Endodermal cell (in vitro differentiated cells): ENCODE measurements at places on chromosomes 12 and 14. TPM values are rescaled to one million over a fixed set of nuclear protein-coding genes. Genes with fewer than 3 reads are reported as not detected.

The KCNC2 gene
- total RNA-seq = not detected in 3 replicates

The CIDEB gene
- 0.97 to 4.9 TPM (median 1.8 TPM) in 3 replicates for total RNA-seq

The AQP2 gene
- total RNA-seq = not detected in 2 replicates

The FOS gene
- total RNA-seq = 14.0 and 16.4 TPM in 2 replicates

The RAD51AP1 gene
- 76.0 and 77.8 TPM in 2 replicates for total RNA-seq

DNA sequence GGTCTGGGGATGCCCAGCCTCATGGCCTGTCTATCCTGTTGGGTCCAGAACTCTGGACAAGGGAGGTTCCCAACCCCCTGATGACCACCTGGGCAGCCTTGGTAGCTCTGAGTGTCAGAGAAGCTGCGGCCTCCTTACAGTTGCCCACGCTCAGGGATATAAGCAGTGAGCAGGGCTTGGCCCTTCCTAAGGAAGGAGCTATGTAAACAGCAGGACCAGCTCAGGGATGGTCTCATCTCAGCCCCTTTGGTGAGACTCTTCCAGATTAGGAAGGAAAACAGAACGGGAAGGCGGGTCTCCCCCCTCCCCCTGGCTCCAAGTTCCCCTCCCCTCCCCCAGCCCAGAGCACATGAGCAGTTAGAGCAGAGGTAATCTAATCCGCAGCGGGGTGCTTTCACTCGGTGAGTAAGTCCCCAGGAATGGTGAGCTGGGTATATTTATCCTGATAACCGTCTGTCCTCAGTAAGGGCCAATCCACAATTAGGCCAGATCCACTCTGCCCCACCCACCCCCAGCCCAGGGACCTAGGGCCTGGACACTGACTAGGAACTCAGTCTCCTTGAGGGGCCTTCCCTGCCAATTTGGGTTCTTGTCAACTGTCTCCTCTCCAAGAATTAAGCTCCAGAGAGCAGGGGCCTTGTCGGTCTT lies 29.5 kb upstream of the RPLP0 start:
- H3K4me3 ChIP-seq = peak overlapping the region; percentile 75
- H3K27me3 ChIP-seq = no peaks in the 10 kb centered on the region
- DNase-seq = peak; percentile 100
- peaks cover 16% of the 10 kb centered on the region for H3K36me3 ChIP-seq

DNA sequence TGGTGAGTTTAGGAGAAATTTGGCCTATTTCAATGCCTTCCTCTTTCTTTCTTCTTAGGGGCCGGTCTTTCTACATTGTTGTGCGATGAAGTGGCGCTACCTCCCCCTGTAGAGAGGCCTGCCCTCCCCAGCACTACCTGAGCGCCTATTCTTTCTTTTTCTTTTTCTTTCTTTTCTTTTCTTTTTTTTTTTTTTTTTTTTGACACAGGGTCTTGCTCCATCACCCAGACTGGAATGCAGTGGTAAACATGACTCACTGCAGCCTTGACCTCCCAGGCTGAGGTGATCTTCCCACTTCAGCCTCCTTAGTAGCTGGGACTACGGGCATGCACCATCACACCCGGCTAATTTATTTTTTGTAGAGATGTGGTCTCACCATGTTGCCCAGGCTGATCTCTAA lies 136.1 kb upstream of the MAX start:
- no peak overlapping the region for H3K4me3 ChIP-seq
- peaks cover 9% of the 10 kb centered on the region for H3K4me1 ChIP-seq
- no peaks in the 10 kb centered on the region for H3K27me3 ChIP-seq
- no peaks in the 10 kb centered on the region for H3K36me3 ChIP-seq
- no peak for DNase-seq

DNA sequence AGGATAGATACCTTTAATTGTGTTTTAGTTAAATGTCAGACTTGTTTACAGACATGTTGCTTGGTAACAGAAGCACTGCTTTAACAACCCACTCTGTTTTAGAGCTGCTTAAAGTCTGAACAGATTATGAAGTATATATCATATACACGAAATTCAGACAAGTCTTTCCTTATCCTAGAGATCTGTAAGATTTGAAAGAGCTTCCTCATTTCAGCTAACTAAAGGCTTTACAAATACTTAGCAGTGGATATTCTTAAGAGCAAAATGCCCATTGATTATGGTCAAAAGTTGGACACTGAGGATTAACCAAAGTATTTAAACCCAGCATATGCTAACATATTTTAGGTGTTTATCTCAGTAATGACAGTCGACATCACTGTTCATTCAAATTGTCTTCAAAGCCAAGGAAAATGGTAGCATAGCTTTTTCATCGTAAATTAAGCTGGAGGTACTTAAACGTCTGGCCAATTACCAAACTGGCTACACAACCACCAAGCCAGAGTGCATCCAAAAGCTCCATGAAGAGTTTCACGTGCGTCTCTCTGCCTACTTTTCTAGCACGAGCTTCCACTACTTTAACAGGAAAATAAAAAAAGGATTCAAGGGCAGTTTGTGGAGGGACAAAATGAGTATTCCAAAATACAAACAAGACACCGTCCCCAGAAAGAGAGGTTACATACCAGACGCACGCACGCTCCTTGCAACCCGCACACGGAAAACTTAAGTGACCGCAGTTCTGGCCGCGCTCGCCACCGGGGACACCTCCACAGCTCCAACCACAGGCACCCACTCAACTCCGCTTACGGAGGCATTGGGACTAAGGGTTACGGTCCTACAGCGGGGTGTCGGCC lies 565 bp downstream of the CEP83 start:
- no peaks in the 10 kb centered on the region for H3K36me3 ChIP-seq
- H3K4me3 ChIP-seq = peak overlapping the region; percentile 81
- no peaks in the 10 kb centered on the region for H3K4me1 ChIP-seq
- no peak for DNase-seq
- peak overlapping the region; percentile 27 for H3K27ac ChIP-seq
- H3K27me3 ChIP-seq = no peaks in the 10 kb centered on the region

GRCh38 chr14:34423445-34423844 lies 38.6 kb downstream of the SPTSSA start:
- no peak overlapping the region for H3K27ac ChIP-seq
- H3K36me3 ChIP-seq = no peaks in the 10 kb centered on the region
- DNase-seq = no peak
- no peaks in the 10 kb centered on the region for H3K4me1 ChIP-seq
- no peak overlapping the region for H3K4me3 ChIP-seq

GRCh38 chr12:22257100-22257499 lies 77.4 kb downstream of the ST8SIA1 start:
- no peak overlapping the region for H3K4me3 ChIP-seq
- no peaks in the 10 kb centered on the region for H3K36me3 ChIP-seq
- DNase-seq = no peak
- no peaks in the 10 kb centered on the region for H3K27me3 ChIP-seq
- H3K4me1 ChIP-seq = peaks cover 4% of the 10 kb centered on the region

DNA sequence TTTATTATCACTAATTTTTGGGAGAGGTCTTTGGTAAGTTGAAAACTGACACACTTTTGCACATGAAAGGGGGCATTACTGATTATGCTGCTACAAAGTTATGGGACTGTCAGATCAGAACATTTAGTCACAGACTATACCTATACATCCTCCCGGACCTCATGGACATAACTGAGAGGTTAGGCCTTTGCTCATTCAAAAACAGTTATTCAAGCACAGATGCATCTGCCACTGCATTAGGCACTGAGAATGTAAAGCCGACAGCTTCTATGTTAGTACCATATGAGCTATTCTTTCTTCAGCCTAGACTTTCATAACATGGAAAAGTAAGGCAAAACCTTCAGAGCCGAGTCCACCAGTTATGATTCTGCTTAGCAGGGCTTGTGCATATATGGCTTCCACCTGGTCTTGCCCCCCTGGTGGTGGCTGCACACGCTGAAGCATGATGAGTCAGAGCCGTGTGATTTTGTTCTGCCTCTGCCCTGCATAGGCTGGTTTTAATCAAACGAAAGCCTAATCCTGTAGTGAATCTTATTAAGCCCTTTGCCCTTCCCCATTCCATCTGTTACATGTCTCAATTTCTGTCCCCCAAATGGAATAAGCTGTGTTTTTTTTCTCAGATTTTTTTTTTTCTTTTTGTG lies 21.8 kb upstream of the RNU6-8 start:
- no peak overlapping the region for H3K27ac ChIP-seq
- H3K36me3 ChIP-seq = no peaks in the 10 kb centered on the region
- H3K27me3 ChIP-seq = no peaks in the 10 kb centered on the region
- peaks cover 16% of the 10 kb centered on the region for H3K4me1 ChIP-seq
- H3K4me3 ChIP-seq = no peak overlapping the region

DNA sequence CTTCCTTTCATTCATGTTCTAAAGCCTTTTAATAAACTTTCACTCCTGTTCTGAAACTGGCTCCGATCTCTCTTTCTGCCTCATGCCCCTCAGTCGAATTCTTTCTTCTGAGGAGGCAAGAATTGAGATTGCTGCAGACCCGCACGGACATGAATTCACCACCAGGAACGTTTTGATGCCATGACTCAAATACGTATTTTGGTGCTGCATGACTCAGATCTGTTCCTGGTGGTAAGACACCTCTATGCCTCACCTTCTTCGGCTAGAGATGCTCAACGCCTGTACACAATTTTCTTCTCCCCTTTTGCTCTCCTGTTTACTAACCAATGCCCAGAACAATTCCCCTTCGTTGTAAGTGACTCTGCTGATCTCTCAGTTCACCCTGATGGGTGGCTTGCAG lies 52.0 kb upstream of the RIMBP2 start:
- H3K27ac ChIP-seq = no peak overlapping the region
- no peaks in the 10 kb centered on the region for H3K36me3 ChIP-seq
- no peaks in the 10 kb centered on the region for H3K4me1 ChIP-seq
- no peaks in the 10 kb centered on the region for H3K27me3 ChIP-seq

- H3K4me3 ChIP-seq = no peak overlapping the region
- H3K27ac ChIP-seq = no peak overlapping the region
- no peaks in the 10 kb centered on the region for H3K27me3 ChIP-seq
- H3K36me3 ChIP-seq = no peaks in the 10 kb centered on the region
- no peak for DNase-seq
- no peaks in the 10 kb centered on the region for H3K4me1 ChIP-seq
These were observed 42.6 kb downstream of the CCDC92 start for GRCh38 chr12:123929946-123930583.

- no peaks in the 10 kb centered on the region for H3K4me1 ChIP-seq
- no peak overlapping the region for H3K27ac ChIP-seq
- H3K36me3 ChIP-seq = peaks cover 47% of the 10 kb centered on the region
- H3K27me3 ChIP-seq = no peaks in the 10 kb centered on the region
These were observed 28.7 kb downstream of the EGLN3 start for GRCh38 chr14:33922125-33922524.

GRCh38 chr14:74080820-74081460 lies 3.3 kb downstream of the ALDH6A1 start:
- no peak overlapping the region for H3K27ac ChIP-seq
- H3K36me3 ChIP-seq = no peaks in the 10 kb centered on the region
- H3K4me3 ChIP-seq = no peak overlapping the region
- peaks cover 4% of the 10 kb centered on the region for H3K4me1 ChIP-seq
